ENCODE measurements at places on chromosomes 5 and 9. TPM values are rescaled to one million over a fixed set of nuclear protein-coding genes. Genes with fewer than 3 reads are reported as not detected.
A peak's percentile ranks its signal among the peaks of the same experiment; 100 is the strongest.

DNA sequence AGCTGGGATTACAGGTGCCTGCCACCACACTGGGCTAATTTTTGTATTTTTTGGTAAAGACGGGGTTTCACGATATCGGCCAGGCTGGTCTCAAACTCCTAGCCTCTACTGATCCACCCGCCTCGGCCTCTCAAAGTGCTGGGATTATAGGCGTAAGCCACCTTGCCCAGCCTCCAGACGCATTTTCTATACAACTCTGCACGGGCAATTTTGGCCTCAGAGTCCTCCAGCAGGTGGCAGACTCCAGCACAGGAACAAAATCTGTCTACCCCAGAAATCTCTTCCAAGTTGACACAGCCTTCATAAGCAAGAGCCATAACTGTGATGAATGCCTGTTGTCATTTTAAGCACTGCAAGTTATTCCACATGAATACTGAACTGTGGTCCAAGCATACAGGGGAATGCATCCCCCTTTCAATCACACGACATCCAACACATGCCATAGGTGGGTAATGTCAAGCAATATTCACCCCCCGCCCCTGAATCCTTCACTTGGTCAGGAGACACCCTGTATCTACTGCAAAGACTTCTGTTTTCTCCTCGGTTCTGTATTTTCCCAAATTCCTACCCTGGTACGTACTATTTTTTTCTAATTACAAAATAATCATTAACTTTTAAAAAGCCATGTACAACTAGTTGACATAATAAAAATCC, 50.8 kb downstream of the ALDH7A1 start:
- DNase-seq = peak; percentile 83

DNA sequence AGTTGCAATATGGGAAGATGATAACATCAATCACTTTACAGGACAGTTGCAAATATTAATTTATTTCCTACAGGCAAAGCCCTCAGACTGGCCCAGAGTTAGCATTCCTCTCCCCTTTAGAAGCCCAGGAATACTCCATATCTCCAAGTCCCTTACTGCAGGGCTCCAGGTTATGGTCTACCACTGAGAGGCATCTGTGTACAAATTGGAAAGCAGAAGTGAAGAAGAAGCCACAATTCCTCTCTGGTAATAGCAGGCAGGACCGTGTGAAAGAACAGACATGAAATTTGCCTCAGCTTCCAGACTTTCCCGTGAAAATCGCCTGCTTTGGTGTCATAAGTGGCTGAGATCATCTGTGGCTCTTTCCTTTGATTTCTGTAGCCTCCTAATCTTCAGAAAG, 289.6 kb downstream of the GLIS3 start:
- no peak for DNase-seq

- DNase-seq = no peak
Observed at GRCh38 chr5:61082516-61083280, 79.6 kb downstream of the SMIM15 start.

The SLC23A1 gene
- not detected for total RNA-seq

DNA sequence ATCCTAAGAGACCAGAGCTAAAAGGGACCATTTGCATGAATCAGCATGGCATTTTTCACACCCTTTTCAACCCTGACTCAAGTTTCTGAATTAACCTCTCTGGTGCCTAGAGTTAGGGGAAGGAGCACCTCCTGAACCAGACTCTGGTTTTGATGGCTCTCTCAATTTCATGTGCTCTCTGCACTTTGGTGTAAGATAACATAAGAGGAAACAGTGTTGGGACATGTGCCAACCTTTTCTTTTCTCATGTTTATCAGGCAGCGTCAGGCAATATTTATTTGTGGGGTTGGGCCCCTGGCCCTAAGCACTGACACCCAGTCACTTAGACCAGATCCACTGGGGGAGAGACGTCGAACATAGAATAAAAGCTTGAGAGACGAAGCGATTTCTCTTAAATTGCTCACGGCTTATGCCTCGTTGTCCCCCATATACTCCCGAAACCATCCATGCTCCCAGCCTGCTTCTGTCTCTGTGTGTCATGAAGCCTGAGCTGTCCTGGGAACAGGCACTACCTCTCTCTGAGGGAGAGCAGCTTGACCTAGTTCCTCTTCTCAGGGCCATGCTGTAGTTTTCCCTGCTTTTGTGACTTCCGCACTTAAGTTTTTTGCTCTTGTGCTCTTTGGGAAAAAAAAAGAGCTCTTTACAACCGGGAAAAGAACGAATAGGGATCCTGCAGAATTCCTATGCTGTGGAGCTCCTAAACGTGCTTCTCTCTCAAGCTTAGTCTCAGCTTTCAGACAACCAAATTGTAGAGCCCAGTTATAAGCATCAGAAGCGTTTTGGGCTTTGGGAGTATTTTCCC, 195.7 kb downstream of the NR3C1 start:
- no peak for DNase-seq

The CTSV gene
- total RNA-seq = 22.1 TPM

DNA sequence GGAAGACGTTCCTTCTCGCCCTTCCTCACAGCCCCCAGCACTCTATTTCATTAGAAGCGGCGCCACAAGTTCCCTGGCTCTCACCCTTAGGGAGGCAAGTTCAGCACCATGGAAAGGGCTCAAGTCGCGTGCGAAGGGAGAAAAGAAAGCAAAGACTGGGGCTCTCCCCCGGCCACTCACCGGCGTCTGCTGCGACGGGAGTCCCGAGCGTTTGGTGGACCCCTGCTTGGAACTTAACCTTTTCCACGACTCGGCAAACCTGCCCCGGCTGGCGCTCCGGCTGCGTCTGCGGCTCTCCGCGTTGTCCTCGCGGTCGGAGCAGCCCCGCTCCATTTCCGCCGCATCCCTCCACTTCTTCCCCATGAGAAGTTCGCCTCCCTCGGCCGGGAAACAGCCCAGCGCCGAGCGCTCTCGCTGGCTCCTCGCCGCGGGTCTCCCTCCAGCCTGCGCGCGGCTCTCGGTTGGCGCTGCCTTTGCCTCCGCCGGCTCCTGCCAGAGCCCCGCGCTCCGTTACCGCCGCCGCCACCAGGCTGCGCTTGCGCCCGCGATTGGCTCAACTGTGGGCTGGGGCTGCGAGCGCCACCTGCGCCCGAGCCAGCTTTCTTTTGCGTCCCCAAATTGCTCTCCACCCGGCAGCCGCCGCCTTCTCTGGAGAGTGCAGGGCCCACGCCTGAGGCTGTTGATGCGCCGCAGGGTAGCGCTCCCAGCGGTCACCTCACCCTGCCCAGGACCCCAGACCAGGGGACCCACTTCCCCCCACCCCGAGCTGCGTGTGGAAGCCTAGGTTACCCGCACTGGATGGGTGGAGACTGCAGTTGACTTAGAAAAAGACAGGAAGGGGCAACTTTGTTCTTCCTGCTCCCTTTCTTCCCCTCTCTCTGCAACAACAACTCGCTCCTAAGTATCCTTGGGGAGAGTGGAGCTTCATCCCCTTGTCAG, 321.6 kb downstream of the CEMIP2 start:
- peak; percentile 49 for DNase-seq

The PCDHGA1 gene
- 0.67 TPM for total RNA-seq

GRCh38 chr5:132227235-132227484, 493 bp downstream of the P4HA2 start:
- no peak for DNase-seq

GRCh38 chr9:135550344-135550918, 4.5 kb downstream of the OBP2A start:
- DNase-seq = no peak

DNA sequence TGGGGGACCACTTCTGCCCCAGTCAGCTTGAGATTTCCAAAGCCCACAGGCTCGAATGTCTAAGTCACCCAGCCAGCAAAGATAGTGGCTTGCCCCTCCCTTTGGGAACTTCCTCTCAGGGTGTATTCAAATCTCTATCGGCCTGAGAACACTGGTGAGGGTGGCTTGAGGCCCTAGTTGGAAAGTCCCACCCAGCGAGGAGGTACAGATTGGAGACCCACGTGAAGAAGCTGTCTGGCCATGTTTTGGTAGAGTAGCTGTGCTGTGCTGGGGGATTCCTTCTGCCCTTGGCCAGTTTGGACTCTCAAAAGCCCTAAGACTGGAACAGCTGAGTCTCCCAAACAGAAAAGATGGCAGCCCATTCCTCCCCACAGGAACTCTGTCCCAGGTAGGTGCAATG, 172.7 kb upstream of the RIOK2 start:
- no peak for DNase-seq

The ZDHHC11B gene
- total RNA-seq = 8.6 TPM

DNA sequence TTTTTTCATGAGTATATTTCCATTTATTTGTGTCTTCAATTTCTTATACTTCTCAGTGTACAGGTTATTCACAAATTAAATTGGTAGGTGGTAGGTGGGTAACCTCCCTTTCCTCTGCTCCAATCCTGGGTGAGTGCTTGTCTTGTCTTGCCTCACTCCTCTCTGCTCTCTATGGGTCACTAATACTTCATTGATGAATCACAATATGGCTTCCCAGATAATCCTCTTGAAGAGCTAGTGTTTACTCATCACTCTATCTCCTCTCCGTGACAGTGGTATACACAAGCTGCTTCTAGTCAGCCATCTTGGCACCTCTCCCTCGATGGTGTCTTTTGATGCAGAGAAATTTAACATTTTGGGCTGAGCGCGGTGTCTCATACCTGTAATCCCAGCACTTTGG, 331.8 kb upstream of the NMUR2 start:
- no peak for DNase-seq

The TMEM174 gene
- total RNA-seq = not detected

- no peak for DNase-seq
Observed at GRCh38 chr9:109020581-109021511, 7.5 kb upstream of the CTNNAL1 start.

- DNase-seq = no peak
Observed at GRCh38 chr5:34991486-34992238, 56.1 kb downstream of the AGXT2 start.

The ADGRD2 gene
- not detected for total RNA-seq

DNA sequence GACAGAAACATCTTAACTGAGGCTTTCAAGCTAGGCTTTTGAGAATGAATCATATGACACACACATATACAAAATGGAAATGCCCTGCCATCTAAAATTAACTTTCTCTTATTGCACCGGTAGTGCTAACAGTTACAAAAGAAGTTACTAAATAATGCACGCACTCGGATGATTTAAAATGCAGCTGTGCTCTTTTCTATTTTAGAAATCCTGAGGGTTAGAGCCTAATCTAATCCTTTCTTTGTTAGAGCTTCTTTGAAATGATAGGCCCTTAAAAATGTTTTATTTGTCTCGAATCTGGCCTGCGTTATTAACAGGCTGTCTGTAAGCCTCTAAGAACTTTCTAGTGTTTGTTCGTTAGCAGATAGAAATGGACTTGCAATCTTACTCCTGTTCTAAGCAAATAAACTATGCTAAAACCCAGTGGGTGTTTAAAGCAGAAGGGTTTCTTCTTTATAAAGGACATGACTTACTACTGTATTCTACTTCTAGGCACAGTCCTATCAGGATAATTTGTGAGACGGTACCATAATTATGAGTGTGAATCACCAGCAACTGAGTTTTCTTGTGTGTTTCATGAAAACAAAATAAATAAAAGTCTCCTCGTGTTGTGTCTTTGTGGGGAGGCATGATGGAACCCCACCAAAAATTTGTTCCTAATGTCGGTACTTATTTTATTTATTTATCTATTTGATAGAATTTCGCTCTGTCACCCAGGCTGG, 69.2 kb upstream of the MYO10 start:
- DNase-seq = no peak

The OR2V1 gene
- not detected for total RNA-seq

DNA sequence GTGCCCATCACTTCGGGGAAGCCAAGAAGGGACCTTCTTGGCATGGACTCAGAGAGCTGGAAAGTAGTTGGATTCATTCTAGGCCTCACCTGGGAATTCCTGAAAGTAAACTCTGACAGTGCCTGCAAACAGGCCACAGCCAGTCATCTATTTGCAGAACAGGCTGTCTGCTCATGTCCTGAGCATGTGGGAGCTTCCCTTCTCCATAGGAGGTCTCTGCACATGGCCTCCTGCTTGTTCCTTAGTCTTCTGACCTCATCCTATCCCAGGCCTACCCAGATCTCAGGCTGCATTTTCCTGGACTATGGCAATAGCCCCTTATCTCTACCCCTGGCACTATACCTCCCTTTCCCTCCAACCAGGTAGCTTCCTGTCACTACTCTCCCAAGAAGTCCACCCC, 67.2 kb upstream of the FSTL4 start:
- DNase-seq = no peak

DNA sequence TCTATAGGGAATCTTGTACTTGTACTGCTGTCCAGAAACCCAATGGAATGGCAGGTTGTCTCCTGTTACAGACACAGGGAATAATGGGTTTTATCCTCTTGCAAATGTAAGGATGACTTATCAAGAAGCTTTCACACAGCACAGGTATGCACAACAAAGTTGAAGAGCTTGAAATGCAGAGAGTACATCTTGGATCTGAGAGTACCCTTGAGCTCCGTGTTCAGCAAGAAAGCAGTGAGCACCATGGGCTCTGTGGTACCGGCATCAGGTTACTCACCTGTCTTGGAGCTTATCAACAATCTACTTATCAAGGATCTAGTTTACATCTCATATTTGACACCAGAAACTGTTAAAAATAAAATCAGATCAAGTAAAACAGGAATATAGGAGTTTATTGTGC, 22.0 kb upstream of the EMB start:
- DNase-seq = no peak

DNA sequence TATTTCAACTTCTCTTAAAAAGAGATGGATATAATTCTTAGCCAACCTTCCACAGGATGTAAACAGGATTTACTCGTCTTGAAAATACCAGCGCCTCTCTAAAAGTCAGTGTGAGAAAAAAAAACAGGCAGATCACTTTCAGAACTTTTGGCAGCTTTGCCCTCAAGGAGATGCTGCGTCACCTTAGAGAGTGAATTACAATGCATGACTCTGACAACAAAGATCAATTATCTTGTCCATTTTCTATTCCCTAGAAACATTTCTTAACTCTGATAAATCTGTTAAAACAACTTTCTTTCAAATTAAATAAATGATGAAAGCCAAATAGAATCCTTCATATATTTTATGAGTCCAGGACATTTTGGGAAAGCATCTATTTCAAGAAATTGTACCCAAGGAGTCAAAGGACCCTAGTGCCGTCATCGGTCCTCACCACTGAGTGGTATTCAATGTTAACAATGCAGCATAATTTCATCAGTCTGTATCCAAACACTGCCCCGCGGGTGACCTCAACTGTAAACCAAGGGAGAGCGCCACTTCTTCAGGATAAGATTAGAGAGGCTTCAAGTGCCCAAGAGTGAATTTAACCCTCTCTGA, 536.0 kb downstream of the PDE4D start:
- DNase-seq = peak; percentile 52

- no peak for DNase-seq
Observed at GRCh38 chr5:181234455-181235306, 9.0 kb downstream of the RACK1 start.

Measured in SK-MEL-5 (cell line).